ENCODE measurements at places on chromosomes 6 and 20. TPM values are rescaled to one million over a fixed set of nuclear protein-coding genes. Genes with fewer than 3 reads are reported as not detected.

DNA sequence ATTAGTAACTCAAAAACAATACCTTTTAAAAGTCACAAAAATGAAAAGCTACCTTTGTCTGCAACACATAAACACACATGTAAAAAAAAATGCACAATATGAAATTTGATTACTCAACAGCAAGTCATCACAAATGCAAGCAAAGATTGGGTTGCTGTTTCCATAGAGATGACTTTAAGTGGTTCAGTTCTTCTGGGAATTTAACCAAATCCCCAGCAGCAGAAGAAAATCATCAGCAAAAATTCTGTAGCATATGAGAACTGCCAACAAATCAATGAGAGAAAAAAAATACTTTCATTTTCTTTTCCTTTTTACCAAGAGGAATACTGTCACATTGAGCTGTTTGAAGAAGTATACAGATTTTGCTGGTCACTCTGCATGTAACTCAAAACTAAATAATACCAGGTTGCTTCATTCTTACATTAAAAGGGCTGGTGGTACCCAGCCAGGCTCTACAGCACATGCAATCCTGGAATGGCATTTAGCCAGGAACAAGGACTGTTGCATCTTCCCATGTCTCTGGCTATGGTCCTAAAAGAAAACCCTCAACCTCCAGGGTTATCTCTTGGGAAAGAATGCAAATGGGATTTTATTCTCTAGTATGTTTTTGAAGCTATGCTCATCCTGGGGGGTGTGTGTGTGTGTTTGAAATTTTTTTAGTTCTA is 158.3 kb downstream of the OPRM1 start:
- peaks cover 12% of the 10 kb centered on the region for H3K4me1 ChIP-seq
- DNase-seq: no peak
- no peaks in the 10 kb centered on the region for H3K27me3 ChIP-seq
- no peak overlapping the region for H3K4me3 ChIP-seq

Gene SDCBP2
- total RNA-seq: 0.97 TPM

DNA sequence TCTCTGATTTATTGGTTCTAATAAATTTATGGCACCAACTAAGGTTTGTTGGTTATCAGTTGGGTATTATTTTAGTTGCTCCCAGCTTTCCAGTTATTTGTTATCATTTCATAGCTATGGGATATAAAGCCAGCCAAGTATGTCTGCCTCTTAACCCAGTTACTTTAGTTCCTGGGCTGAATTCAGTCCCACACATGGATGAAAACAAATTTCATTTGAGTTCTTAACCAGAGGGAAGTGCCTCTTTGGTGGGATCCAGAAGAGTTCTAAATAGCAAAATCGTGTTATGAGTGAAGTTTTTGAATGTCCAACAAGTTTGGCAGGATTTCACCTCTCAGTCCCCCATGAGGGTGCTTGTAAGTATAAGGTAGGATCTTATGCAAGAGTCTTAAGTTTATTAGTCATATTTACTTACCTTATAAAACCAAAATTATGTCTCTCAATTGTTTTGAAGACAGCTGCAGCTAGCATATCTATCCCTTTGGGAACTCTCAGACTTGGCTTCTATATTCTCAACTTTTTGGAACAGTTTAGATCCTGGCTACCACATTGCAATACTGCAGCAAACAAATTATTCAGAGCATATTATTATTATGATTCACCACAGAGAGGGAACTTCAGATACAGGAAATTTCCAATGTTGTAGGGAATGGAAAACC is 683.6 kb downstream of the BCKDHB start:
- no peak for DNase-seq
- no peak overlapping the region for H3K4me3 ChIP-seq
- no peaks in the 10 kb centered on the region for H3K27me3 ChIP-seq
- no peaks in the 10 kb centered on the region for H3K36me3 ChIP-seq
- no peak overlapping the region for H3K27ac ChIP-seq

Gene XKR7
- total RNA-seq: not detected

DNA sequence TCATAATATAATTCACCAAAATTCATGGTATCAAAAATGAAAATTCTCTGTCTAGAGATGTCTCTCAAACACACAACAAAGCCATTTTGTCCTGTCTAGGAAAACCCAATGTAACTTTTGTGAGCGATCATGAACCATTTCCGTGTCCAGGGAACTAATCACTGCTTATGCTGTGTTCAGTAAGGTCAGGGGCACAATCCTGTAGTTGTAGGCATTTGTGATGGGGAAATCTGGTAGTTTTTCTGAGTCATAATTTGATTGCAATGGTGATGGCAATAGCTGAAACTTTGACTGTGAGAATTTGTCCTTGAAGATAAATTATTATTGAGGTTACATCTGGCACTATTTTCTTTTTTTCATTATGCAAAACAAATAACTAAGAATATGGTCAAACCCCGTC is 21.0 kb upstream of the GCLC start:
- peaks cover 58% of the 10 kb centered on the region for H3K27me3 ChIP-seq
- no peak for DNase-seq
- no peaks in the 10 kb centered on the region for H3K36me3 ChIP-seq
- H3K4me3 ChIP-seq: no peak overlapping the region

- H3K36me3 ChIP-seq: peaks cover 8% of the 10 kb centered on the region
- no peaks in the 10 kb centered on the region for H3K4me1 ChIP-seq
- H3K27me3 ChIP-seq: no peaks in the 10 kb centered on the region
- no peak for DNase-seq
- H3K27ac ChIP-seq: no peak overlapping the region
Observed at GRCh38 chr6:73123632-73124329, 101.5 kb downstream of the KHDC1L start.

DNA sequence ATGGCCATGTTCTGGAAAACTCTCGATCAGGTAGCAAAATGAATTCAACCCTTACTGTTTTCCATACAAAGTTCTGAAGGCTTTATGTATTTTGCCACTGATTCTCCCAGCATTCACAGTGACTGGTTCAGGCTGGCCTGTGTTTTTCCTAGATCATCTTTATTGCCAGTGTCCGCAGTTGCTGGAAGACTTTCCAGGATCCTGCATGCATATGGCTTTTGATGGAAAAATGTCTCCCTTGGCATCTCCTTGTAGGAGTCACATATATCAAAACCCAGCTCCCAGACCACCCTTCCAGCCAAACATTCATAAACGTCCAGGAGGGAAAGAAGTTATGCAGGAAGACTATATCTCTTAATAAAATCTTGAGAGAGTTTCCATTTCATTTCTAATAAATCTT is 588.8 kb downstream of the MAFB start:
- no peak overlapping the region for H3K4me3 ChIP-seq
- no peaks in the 10 kb centered on the region for H3K36me3 ChIP-seq
- peaks cover 34% of the 10 kb centered on the region for H3K27me3 ChIP-seq

DNA sequence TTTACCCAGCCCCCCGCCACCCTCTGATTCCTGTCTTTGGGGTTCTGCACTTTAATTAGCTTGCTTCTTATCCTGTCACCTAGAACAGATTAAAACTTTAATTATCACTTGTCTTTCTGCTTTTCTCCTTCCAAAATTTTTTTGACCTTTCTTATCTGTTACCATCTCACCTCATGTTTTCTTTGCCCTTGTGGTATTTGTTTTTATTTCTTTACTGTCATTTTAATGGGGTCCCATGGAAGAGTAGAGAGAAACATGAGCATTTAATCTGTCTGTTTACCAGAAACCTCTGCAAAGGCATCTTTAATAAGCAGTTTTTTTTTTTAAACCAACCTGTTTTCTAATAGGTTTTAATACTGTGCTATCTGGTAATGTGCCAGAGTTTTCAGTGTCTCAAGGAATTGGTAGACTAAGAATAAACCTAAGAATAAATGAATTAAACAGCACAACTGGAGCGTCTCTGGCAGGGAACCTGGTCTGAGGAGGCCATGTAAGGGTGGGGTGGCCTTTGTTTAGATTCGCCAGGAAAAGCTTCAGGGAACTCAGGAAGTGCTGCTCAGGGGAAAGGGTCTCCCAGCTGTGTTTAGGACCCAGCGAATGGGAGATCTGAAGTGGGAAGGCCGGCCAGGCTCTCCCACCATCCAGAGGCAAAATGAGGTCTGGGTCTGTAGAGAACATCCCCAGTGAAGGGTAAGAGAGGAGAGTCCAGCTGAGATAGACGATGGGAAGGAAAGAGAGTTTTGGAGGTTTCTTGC is 69.8 kb downstream of the ARID1B start:
- peaks cover 66% of the 10 kb centered on the region for H3K4me1 ChIP-seq
- H3K36me3 ChIP-seq: no peaks in the 10 kb centered on the region
- no peaks in the 10 kb centered on the region for H3K27me3 ChIP-seq
- no peak overlapping the region for H3K27ac ChIP-seq

GRCh38 chr6:168385037-168385759 is 55.8 kb upstream of the SMOC2 start:
- H3K27ac ChIP-seq: no peak overlapping the region
- H3K4me1 ChIP-seq: peaks cover 2% of the 10 kb centered on the region
- peaks cover 11% of the 10 kb centered on the region for H3K27me3 ChIP-seq
- no peak overlapping the region for H3K4me3 ChIP-seq
- DNase-seq: no peak
- H3K36me3 ChIP-seq: no peaks in the 10 kb centered on the region

Gene HLA-DOA
- not detected for total RNA-seq

Gene RUNX2
- total RNA-seq: 25.3 TPM

DNA sequence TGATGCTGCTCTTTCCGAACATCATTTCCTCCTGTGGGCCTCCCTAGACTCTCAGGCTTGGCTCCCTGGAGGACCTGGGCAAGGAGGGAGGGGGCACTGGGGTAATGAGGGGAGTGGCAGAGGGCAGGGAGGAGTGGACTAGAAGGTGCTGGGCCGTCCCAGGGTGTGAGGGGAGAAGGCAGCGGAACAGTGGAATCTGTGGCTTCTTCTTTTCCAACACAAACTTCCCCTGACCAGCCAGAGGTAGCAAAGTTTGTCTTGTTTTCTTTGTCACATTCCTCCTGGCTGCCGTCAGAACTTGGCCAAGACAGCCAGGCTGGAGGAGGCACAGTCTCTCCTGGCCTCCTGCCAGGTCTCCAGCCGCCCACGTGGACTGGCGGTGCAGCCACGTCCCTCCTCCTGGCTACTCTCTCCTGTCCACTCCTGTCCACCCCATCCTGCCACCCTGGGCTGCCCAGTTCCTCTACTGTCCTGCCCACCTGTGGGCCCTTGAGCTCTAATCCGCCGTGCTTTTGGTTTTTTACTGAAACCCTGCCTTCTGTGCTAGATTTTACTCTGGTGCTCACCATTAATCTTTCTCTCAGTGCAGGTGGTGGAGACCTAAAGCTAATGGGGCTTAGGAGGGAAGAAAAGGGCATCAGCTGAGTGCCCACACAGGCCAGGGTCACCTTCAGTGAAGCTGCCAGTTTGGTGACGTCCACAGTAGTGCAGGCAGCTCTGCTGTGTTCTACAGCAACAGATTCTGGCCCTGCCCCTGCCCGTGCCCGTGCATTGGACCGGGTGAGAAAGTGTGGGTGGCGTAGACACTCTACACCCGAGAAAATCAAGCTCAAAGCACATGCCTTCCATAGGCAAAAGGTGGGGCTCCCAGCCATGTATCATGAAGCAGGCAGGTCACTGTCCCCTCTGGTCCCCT is 2.8 kb upstream of the CDSN start:
- peak overlapping the region; percentile 83 for H3K27ac ChIP-seq
- H3K27me3 ChIP-seq: peaks cover 3% of the 10 kb centered on the region
- peaks cover 31% of the 10 kb centered on the region for H3K4me1 ChIP-seq
- no peaks in the 10 kb centered on the region for H3K36me3 ChIP-seq

Gene MDFI
- total RNA-seq: 75.9 TPM

GRCh38 chr20:11376998-11377397 is 540.7 kb upstream of the BTBD3 start:
- no peak overlapping the region for H3K4me3 ChIP-seq
- H3K4me1 ChIP-seq: peaks cover 30% of the 10 kb centered on the region
- DNase-seq: no peak

DNA sequence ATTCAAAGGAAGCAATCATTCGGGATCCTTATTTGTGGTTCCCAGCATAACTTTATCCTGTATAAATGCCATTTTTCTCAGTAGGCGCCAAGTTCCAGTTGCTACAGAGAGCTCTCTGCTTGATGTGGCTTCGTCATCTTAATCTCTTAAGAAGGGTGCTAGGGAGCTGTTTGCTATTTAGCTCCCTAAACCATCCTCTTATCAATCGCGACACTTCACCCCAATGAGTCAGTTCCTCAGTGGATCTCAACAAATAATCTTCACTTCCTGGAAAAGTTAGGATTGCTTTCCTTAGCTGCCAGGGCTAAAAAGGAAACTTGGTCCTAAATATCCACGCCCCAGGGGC is 1.3 kb upstream of the NKAIN2 start:
- no peaks in the 10 kb centered on the region for H3K27me3 ChIP-seq
- H3K4me1 ChIP-seq: peaks cover 28% of the 10 kb centered on the region
- H3K27ac ChIP-seq: peak overlapping the region; percentile 90

DNA sequence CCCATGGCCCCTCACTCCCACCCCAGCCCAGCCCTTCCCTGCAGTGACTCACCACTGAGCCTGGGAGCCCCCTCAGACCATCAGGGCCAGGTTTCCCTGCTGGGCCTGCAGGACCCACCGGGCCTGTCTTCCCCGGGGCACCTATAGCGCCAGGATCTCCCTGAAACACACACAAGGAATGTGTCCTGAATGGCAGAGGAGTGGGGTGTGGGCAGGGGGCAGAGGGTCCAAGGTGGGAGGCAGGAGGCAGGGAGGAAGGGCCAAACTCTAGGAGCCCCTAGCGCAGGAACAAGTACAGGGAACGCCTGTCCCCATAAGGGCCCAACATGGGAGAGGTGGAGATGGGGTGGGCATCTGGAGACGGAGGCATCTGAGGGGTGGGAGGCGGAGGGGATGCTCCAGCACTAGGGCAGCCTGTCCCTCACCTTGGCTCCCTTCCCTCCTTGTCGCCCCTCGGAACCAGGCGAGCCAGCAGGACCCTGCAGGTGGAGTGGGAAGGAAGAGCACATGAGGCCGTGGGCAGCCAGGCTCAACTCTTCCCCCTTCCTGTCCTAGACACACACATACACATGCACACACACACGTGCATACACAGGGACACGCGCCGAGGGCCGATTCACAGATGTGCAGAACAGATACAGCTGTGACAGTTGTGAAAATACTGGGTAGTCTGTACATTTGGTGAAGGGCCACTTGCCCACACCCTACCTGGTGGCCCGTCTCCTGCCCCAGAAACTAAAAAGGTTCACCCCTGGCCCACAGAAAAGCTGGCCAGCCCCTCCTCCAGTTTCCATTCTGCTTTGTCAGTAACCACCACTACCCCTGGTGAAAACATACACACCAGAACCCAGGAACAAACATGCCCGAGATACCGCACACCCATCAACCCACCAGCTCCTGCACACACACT is 24.6 kb downstream of the COL11A2 start:
- no peak for DNase-seq
- peaks cover 4% of the 10 kb centered on the region for H3K4me1 ChIP-seq
- H3K27ac ChIP-seq: no peak overlapping the region
- no peak overlapping the region for H3K4me3 ChIP-seq

- H3K4me3 ChIP-seq: no peak overlapping the region
- peaks cover 5% of the 10 kb centered on the region for H3K36me3 ChIP-seq
- H3K27ac ChIP-seq: no peak overlapping the region
- peaks cover 1% of the 10 kb centered on the region for H3K4me1 ChIP-seq
Observed at GRCh38 chr20:2911200-2911599, 37.9 kb downstream of the PTPRA start.

Gene KCNG1
- 6.3 TPM for total RNA-seq

DNA sequence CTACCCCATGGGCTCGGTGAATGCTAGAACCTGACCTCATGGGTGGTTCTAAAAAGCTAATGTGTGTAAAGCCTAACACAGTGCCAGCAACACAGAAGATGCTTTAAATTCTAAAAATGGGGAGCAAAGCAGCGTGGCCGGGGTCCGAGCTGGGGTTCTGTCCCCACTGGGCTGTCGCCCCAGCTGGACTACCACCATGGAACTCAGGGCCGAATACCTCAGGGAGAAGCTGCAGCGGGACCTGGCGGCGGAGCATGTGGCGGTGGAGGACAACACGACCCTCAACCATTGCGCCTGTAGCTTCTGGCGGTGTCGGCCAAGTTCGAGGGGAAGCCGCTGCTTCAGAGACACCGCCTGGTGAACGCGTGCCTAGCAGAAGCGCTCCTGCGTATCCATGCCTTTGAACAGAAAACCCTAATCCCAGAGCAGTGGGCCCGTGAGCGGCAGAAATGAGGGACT is 8.4 kb downstream of the SOX4 start:
- no peak overlapping the region for H3K27ac ChIP-seq
- no peak overlapping the region for H3K4me3 ChIP-seq
- H3K36me3 ChIP-seq: peaks cover 40% of the 10 kb centered on the region
- peaks cover 23% of the 10 kb centered on the region for H3K4me1 ChIP-seq

Measured in osteocyte (in vitro differentiated cells).